ENCODE measurements at places on chromosomes 16 and 17. TPM values are rescaled to one million over a fixed set of nuclear protein-coding genes. Genes with fewer than 3 reads are reported as not detected.

GRCh38 chr17:49403514-49404289 lies 11.0 kb downstream of the PHB1 start:
- H3K4me1 ChIP-seq, result peaks cover 12% of the 10 kb centered on the region
- H3K4me3 ChIP-seq, result no peak overlapping the region
- no peaks in the 10 kb centered on the region for H3K27me3 ChIP-seq
- no peak overlapping the region for H3K27ac ChIP-seq
- DNase-seq, result peak; percentile 40
- H3K36me3 ChIP-seq, result peaks cover 34% of the 10 kb centered on the region

DNA sequence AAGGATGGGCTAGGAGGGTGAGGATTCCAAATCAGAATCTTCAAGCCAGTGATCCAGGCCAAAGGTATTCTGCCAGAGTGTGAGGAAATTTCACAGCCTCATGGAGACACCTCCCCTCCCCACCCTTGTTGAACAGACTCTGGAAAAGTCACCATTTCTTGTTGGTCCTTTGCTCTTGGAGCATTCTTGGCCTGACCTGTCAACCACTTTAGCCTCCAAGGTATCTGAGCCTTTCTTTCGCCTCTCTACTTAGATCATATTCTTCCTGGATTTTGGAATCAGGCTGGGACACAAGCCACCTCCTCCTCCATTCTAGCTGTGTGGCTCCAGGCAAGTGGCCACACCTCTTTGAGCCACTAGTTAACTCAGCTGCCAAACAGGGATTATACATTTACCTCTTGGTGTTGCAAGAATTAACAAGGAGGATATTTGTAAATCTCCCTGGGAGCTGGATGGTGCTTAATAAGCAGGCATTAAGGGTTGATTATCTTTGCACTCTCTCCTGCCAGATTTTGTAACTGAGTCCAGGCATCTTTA lies 193.5 kb downstream of the WWOX start:
- H3K4me3 ChIP-seq, result no peak overlapping the region
- H3K36me3 ChIP-seq, result no peaks in the 10 kb centered on the region
- DNase-seq, result no peak
- no peak overlapping the region for H3K27ac ChIP-seq

DNA sequence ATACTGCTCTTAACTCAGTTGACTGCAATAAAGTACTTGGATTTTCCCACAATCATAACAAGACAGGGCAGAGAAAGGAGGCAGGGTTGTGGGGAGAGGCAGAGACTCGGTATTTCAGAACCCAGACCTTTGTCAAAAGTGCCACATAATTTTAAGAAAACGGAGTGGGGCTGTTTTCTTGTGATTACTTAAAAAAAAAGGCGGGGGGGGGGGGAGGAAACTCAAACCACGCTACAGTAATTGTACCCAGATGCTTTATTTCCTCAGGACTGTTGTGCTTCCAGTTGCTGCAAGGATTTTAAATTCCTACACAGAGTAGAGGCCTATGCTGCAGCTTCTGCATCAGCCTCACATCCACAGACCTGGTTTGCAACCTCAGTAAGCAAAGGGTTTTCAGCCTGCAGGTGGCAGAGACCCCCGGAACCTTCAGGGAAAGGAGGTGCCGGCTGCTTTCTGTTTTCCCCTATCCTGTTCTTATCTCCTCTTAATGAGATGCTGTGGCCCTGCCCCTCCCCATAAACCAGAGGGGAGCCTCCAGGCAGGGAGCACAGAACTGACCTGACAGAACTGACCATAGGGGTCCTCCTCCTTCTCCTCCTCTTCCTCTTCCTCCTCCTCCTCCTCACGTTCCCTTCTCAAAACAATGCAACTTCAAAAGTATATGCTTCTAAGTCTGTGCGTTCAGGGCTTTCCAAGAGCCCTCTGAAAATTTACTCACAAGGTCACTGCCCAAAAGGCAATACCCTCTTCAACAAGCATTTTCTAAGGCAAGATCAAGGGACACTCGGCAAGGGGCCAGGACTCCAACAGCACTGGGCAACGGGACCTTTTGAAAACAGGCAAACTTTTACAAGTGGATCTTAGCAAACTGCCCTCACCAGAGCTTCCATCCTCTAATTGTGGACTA lies 7.5 kb downstream of the AXIN2 start:
- peak overlapping the region; percentile 71 for H3K27ac ChIP-seq
- no peak overlapping the region for H3K4me3 ChIP-seq
- peaks cover 22% of the 10 kb centered on the region for H3K4me1 ChIP-seq
- peaks cover 5% of the 10 kb centered on the region for H3K36me3 ChIP-seq
- DNase-seq, result peak; percentile 11
- H3K27me3 ChIP-seq, result no peaks in the 10 kb centered on the region

The CD300H gene
- total RNA-seq, result not detected

- no peak for DNase-seq
- no peak overlapping the region for H3K27ac ChIP-seq
These were observed 30.2 kb downstream of the MSI2 start for GRCh38 chr17:57286399-57287105.

DNA sequence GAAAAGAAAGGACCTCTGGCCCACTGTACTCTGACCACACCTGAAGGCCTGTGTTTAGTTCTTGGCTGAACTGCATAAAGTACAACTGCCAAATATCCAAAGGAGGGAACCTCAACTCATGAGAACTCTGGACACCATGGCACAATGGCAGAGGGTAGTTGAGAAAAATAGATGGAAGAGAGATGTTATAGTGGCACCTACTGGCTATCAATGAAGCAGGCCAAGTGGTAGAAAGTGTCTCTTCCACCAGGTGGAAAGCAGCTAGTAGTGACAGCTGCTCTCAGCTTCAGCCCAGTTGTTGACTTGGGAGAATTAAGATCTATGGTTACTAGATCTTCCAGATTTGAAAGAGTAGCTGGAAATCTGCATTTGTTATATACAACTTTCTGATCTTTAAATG lies 3.2 kb downstream of the MED31 start:
- peaks cover 6% of the 10 kb centered on the region for H3K36me3 ChIP-seq
- H3K27me3 ChIP-seq, result peaks cover under 1% of the 10 kb centered on the region
- no peak overlapping the region for H3K27ac ChIP-seq
- DNase-seq, result no peak
- no peak overlapping the region for H3K4me3 ChIP-seq
- peaks cover 27% of the 10 kb centered on the region for H3K4me1 ChIP-seq

GRCh38 chr16:50576403-50577113 lies 28.4 kb downstream of the NKD1 start:
- peaks cover 6% of the 10 kb centered on the region for H3K36me3 ChIP-seq
- H3K27me3 ChIP-seq, result peaks cover 4% of the 10 kb centered on the region
- peaks cover 38% of the 10 kb centered on the region for H3K4me1 ChIP-seq
- no peak overlapping the region for H3K4me3 ChIP-seq
- no peak for DNase-seq
- no peak overlapping the region for H3K27ac ChIP-seq

DNA sequence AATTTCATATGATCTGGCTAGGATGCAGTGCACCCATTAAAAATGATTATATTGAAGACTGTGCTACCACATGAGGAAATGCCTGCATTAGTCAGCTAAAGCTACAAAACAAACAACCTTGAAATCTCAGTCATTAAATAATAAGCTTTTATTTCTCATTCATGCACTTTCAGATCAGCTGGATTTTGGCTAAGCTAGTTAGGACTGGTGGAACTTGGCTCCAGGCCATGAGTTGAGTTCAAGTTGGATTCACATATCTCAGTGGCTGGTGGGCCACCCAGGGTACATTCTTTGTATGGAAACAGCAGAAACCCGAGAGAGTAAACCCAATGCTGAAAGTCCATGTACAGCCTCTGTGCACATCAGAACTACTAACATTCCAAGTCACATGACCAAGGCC lies 6.4 kb upstream of the SLFN12L start:
- no peak overlapping the region for H3K27ac ChIP-seq
- no peak for DNase-seq

The CLEC19A gene
- not detected for total RNA-seq

GRCh38 chr16:29819506-29819905 lies 756 bp upstream of the MVP start:
- no peaks in the 10 kb centered on the region for H3K27me3 ChIP-seq
- peak overlapping the region; percentile 92 for H3K4me3 ChIP-seq
- H3K27ac ChIP-seq, result peak overlapping the region; percentile 93

DNA sequence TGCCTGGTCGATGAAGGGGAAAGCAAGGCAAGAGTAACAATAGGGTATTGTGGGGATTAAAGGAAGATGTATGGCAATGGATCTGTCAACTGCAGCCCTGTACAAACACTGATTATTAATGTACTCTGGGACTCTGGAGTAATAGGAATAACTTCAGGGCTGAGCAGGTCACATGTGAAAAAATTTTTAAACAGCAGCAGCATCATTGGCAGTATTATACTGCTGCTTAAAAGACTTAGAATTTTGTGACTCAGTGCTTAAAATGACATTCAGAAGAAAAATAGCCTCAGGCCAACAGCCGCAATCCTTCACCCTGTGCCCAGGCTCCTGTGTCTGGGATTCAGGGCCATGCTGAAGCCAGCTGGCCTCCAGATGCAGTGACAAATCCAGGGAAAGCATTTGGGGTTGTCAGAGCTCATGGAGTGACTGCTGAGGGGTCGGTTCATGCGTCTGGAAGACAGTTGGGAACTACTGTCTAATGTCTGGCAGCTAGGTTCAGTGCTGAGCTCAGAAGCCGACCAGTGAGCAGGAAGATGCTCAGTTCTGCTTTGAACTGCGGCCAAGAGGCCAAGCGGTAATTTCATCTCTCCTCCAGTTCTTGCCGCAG lies 22.2 kb downstream of the TEX2 start:
- H3K27me3 ChIP-seq, result no peaks in the 10 kb centered on the region
- H3K4me1 ChIP-seq, result peaks cover 87% of the 10 kb centered on the region

- H3K4me3 ChIP-seq, result no peak overlapping the region
- H3K36me3 ChIP-seq, result no peaks in the 10 kb centered on the region
- H3K27me3 ChIP-seq, result no peaks in the 10 kb centered on the region
- H3K4me1 ChIP-seq, result peaks cover 29% of the 10 kb centered on the region
- no peak overlapping the region for H3K27ac ChIP-seq
These were observed 116.5 kb downstream of the CMIP start for GRCh38 chr16:81560979-81561657.

DNA sequence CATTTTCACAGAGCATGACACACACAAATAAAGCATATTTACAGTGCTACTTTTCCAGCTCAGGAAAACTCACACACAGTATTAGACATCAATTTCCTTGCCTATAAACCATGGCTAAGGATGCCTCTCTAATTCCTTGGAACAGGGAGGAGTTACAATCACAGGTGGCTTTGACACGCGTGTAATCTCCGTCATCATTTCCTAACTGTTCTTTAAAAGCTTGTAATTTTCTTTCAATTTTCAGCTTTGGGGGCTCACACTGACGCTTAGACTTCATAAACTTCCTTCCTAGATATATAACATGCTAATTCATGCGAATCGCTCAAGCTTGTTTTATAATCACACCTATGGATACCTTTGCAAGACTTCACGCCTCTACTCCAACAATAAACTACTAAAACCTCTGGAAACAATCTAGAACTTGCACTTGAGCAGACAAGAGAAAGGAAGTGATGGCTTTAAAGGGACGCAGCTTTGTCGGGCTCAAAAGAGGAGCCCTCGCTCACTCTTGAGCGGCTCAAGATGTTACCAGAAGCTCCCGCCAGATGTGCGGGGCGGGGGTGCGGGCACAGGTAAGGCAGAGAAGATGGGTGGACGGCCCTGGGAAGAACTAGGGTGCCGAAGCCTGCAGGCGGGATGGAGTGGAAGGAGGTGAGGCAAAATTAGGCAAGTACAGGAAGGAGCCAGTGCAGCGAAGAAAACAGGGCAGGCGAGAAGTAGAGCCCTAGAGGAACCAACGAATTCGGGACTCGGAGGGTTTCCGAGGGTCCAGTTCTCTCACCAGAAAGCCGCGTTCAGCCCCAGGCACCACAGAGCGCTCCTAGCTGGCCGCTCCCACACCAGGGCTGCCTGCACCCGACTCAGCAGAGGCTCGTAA lies 631 bp downstream of the RETREG3 start:
- no peaks in the 10 kb centered on the region for H3K27me3 ChIP-seq
- peaks cover 9% of the 10 kb centered on the region for H3K36me3 ChIP-seq
- H3K27ac ChIP-seq, result peak overlapping the region; percentile 98
- peaks cover 33% of the 10 kb centered on the region for H3K4me1 ChIP-seq
- peak overlapping the region; percentile 99 for H3K4me3 ChIP-seq

GRCh38 chr17:19330271-19330670 lies 32.3 kb downstream of the B9D1 start:
- H3K36me3 ChIP-seq, result no peaks in the 10 kb centered on the region
- H3K4me3 ChIP-seq, result no peak overlapping the region
- H3K27me3 ChIP-seq, result no peaks in the 10 kb centered on the region
- peak overlapping the region; percentile 83 for H3K27ac ChIP-seq
- peaks cover 36% of the 10 kb centered on the region for H3K4me1 ChIP-seq

The KCNJ12 gene
- total RNA-seq, result 2.8 TPM

The LAT gene
- 10.2 TPM for total RNA-seq

The MT1F gene
- total RNA-seq, result 2.6 TPM

DNA sequence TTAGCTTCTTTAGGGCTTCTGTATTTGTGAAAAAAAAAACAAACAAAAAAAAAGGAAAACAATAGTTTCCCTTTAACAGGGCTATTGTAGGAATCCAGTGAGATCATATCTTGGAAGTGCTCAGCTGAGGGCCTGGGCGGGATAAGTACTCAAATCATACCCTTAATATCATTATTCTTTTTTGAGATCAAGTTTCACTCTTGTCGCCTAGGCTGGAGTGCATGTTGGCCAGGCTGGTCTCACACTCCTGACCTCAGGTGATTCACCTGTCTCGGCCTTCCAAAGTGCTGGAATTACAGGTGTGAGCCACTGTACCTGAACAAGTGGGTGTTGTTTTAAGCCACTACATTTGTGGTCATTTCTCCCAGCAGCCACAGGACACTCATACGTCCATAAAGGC lies 87.0 kb downstream of the CDH13 start:
- no peak for DNase-seq
- no peaks in the 10 kb centered on the region for H3K36me3 ChIP-seq
- H3K4me1 ChIP-seq, result no peaks in the 10 kb centered on the region
- no peaks in the 10 kb centered on the region for H3K27me3 ChIP-seq
